ENCODE measurements at places on chromosomes 6 and 20.

GRCh38 chr20:11870411-11870810, 47.3 kb upstream of the BTBD3 start:
- DNase-seq: no peak

DNA sequence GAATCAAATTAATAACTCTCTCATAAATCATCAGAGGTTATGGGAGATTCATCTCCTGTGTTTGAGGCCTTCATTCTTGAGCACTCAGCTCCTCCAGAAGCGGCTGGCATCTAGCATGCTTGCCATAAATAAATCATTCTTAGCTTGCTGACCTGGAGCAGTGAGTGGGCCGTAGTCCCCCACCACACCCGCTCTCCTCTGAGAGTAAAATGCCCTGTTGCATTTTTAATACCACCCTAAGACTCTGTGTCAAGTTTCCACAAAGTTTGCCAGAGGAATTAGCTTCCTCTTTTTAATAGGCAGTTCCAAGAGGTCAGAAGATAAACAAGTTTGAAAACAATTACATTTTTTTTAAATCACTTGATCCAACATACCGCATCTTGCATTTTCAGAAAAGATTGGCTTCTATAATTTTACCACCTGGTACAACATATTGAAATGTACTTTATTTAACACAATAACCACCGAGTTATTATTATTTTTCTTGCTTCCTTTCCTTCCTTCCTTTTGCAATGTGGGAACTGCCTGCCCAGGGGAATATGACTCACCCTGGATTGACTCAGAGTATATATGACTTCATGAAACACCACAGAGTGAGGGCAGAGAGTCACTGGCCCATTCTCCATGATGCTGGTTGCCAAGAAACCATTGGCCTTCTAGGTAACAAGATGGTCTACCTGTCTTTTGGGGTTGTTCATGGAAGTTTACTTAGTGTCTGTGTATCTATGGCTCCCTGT, 29.4 kb upstream of the CLIC5 start:
- DNase-seq: peak; percentile 88

DNA sequence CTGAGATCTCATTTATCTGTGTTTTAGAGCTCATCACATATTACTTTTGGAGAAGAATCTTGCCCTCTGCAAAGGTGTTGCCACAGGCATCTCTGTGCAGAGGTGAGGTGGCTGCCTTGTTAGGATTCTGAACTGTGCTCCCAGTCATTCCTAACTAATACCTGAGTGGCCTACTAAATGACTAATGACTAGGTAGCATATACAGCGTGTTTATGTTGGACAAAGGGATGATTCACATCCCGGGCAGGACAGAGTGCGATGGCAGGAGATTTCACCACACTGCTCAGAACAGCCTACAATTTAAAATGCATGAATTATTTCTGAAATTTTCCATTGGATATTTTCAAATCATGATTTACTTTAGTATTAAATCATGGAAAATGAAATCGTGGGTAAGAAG, 23.1 kb upstream of the CGA start:
- DNase-seq: peak; percentile 45

GRCh38 chr20:13348311-13349234, 127.5 kb downstream of the ISM1 start:
- DNase-seq: peak; percentile 54

- peak; percentile 5 for DNase-seq
Observed at GRCh38 chr20:46985250-46985649, 90.6 kb downstream of the EYA2 start.

DNA sequence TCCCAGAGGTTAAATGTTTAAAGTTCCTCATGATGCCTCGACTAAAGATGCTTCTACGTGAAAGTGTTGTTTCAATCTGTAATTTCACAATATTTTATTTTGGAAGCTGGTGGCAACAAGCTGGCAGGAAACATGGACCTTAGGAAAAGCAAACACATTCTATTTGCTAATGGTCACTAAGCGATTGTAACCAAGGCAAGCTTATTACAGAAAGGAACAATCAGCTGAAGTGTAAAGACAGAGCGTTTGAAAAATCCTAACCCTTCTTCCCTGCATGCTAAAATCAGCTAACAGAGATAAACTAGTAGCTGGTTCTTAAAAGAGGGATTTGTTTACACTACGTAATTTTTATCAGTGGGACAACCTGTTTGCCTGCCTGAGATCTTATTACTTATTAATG, 50.0 kb downstream of the IL20RA start:
- DNase-seq: no peak

DNA sequence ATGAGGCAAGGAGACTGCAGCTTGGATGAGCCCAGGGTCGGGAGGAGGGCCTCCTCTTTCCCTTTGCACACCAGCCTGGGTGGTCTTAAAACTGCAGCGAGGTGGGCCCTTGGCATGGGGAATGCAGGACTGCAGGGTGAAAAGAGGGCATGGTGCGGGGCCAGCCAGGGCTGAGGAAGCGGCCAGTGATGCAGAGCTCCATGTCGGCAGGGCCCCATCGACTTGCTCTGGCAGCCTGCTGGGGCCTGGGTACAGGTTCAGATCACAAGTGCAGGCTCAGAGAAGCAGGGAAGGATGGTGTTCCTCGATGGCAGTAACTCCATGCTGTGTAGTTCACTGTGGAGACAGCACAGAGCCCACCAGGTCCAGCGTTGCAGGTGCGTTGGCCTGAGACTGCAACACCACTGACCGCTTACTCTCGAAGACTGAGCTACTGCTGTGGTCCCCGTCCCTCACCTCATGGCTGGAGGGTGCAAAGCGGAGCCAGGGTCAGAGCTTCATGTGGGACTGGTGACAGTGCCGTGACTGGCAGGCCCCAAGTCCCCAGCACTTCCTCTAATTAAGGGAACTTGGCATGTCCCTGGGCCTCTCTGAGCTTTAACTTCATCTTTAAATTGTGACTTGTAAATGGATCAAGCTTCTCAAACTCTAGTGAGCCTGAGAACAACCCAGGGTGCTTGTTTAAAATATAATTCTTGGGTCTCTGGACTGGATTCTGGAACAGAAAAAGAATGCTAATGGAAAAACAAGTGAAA, 223.2 kb downstream of the SYNDIG1 start:
- DNase-seq: no peak

- DNase-seq: no peak
Observed at GRCh38 chr20:50217207-50217949, 26.7 kb downstream of the CEBPB start.

GRCh38 chr6:97677626-97678025, 394.6 kb upstream of the MMS22L start:
- no peak for DNase-seq

DNA sequence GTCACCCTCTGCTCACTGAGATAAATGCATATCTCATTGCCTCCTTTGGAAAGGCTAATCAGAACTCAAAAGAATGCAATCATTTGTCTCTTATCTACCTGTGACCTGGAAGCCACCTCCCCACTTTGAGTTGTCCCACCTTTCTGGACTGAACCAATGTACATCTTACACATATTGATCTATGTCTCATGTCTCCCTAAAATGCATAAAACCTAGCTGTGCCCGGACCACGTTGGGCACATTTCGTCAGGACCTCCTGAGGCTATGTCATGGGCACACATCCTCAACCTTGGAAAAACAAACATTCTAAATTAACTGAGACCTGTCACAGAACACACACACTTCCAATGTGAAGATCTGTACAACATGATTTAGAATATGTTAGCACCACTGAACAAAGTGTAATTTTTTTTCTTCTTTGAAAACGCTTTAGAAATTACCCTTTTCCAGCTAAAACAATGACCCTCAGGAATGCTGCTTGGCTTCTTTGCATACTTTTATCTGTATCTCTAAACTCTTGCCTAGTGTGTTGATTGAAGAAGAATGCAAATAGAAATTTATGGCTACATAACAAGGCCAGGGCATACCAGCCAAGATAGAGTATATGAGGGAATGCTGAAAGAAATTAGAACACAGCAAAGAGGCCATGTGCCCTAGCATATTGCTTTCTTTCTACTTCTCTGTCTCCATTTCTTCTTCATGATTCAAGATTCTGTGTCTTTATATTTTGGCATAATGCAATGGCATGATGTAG, 84.6 kb upstream of the DST start:
- DNase-seq: peak; percentile 64

DNA sequence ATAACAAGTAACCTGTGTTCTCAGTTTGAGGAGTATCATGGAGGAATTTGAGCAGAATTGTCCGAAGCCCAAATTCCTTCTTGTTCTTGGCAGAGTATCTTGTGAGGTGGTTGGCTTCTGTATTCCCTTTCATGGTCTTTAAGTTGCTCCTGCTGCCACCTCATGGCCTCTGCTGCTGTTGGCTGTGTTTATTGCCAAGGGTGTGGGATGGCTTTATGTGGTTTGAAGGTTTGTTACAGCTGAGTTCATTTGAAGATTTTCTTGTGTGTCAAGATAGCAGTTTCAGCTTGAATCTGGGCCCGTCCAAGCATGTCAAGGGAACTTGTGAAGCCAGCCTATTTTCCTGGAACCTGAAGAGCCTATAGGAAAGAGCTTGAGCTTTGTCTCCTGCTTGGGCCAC, 20.2 kb upstream of the TTK start:
- DNase-seq: peak; percentile 5

GRCh38 chr20:50332491-50332980, 141.9 kb downstream of the CEBPB start:
- DNase-seq: no peak

GRCh38 chr20:39021748-39022147, 59.6 kb downstream of the DHX35 start:
- no peak for DNase-seq

GRCh38 chr20:41424546-41424945, 57.9 kb upstream of the EMILIN3 start:
- DNase-seq: peak; percentile 46

GRCh38 chr6:111861431-111861885, 11.8 kb downstream of the FYN start:
- no peak for DNase-seq

- DNase-seq: peak; percentile 51
Observed at GRCh38 chr6:30044630-30045029, 16.4 kb upstream of the POLR1H start.

GRCh38 chr6:7910298-7910653, 312 bp downstream of the TXNDC5 start:
- no peak for DNase-seq

DNA sequence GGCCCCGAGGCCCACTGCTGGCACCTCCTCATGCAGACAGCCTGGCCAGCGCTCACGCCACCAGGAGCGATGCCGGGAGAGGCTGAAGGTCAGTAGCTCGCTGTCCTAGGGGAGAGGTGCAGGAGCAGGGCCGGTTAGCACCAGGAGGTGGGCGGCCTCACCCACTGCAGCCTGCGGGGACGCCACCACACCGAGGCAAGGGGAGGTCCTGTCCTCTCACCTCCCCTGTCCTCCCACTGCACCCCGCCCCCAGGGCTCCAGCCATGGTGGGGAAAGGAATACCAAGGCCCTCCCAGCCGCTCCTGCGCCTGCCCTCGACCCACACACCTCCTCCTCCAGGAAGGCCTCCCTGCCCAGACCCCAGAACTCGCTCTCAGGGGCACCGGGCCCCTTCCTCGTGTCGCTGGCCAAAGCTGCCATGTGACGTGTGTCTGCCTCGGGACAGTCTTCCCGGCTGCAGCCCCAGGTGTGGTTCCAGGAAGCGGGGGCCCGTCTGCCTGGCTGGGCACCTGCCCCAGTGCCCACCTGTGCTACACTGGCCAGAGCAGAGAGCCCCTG, 6.5 kb downstream of the NKAIN4 start:
- no peak for DNase-seq

DNA sequence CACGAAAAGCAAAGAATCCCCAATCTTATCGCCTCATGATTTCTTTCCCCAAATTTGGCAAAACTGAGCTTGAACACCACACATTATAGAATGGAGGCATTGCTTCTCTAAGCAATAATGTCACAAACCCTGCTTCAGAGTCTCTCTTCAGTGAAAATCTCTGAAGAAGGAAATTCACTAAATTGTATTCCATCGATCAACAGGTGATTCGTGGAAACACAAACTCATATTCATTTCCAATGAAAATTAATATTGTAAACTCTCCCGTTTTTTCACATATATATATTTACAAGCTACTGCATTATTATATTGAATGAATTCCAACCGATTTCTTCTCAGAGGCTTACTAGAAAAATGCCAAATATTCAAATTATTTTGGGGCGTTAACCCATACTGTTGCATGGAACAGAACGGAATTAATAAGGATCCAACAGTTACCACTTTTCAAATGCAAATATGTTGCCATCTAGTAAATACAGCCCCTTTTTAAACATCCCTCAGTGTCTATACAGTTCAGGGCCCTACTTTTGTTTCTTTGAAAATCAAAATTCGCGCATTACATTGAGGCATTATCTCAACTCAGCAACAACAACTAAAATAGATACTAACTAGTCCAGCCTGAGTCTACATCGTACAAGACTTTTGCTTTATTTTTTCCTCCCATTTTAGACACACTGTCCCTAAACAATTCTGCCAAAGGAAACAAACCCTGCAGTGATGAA, 1.3 kb downstream of the KIF13A start:
- no peak for DNase-seq

GRCh38 chr20:53655625-53656292, 62.1 kb upstream of the ZNF217 start:
- DNase-seq: peak; percentile 64

DNA sequence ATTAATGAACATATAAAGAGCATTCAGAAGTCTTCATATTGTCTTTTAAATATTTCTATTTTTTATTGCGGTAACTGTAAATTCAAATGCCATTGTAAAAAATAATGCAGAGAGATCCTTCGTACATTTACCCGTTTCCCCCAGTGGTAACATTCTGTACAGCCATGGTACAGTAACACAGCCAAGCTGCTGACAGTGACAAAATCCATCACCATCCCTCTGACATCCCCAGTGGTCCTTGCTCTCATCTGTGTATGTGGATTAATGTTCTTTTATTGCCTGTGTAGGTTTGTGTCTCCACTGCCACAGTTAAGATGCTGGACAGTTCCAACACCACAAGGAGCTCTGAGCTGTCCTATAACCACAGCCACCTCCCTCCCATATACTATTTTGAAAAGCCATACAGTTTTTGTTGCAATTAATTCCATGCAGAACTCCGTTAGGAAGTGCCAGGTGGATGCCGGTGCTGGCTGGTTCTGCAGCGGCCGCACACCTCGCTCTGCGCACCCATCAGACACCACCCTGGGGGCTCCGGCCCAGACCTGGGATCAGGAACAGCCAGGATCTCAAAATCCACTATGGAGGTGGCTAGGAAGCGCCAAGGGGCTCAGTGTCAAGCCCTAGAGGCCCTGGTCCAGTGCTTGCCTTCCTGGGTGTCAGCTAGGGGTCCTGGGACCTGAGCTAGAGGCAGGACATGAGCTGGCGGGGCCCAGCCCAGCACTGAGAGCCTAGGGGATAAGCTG, 93.1 kb upstream of the PMEPA1 start:
- DNase-seq: no peak

GRCh38 chr20:17227219-17227575, 357 bp downstream of the PCSK2 start:
- no peak for DNase-seq
